ENCODE measurements at places on chromosomes 1 and 21.

GRCh38 chr1:26234644-26235370 is 807 bp downstream of the CEP85 start:
- DNase-seq = peak; percentile 61

DNA sequence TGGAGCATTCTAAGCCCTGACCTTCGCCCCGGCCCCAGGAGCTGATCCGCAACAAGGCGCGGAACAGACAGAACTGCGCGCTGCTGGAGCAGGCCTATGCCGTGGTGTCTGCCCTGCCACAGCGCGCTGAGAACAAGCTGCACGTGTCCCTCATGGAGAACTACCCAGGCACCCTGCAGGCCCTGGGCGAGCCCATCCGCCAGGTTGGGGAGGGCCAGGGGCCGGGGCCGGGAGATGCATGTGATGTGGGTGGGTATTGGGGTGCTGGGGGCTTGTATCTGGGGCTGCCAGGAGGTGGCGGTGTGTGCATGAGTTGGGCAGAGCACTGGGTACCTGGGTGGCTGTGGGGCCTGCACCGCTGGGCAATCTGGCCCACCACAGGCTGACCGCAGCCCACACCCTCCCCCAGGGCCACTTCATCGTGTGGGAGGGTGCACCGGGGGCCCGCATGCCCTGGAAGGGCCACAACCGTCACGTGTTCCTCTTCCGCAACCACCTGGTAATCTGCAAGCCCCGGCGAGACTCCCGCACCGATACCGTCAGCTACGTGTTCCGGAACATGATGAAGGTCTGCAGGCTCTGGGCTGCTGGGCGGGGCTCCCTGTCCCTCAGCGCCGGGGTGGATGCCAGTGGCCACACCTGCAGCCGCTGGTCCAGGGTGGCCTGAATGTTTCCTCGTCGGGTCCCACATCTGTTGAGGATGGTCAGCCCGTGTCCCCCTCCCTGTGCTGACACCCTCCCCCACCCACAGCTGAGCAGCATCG is 65.8 kb downstream of the TRIM11 start:
- peak; percentile 81 for DNase-seq

GRCh38 chr1:56374026-56374974 is 205.1 kb downstream of the PLPP3 start:
- no peak for DNase-seq

- DNase-seq = no peak
Observed at GRCh38 chr1:58996341-58997059, 212.7 kb upstream of the JUN start.

DNA sequence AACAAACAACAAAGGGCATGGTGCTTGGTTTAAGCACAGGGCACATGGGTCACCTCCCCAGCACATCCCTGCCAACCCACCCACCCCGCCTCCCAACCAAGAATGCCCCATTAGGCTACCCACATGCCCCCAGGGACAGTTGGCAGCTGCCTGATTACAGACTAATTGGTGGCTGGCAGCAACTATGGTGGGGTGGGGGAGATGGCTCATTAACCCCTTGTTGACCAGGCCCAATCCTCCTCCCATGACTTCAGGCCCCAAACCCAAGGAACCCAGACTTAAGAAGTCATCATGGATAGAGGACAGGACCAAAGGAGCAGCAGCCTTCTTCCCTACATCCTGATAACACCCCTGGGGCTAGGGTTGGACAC is 1.3 kb downstream of the RIMS3 start:
- DNase-seq = no peak

DNA sequence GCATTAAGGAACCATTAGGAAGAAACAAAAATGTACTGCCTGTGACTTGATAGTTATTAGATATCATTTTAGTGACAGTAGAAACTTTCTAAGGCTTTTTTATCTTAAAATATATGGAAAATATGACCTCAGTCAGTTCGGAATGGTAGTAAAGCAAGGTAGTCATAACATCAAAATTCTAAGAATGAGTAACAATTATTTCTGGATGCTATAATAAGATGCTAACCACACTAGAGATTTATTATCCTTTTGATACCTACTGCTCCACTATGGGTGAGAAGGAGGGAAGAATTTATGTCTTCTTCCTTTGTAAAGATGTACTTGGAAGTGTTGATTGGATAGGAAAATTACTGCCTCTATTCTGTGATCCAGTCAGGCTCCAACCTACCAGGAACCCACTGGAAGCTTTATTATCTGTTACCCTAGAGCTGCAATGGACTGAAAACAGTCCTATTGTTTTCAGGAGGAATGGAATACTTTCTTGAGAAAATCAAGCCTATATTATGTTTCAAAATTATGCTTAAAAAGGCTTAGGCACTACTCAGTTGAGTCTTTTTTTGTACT is 8.8 kb downstream of the FMN2 start:
- no peak for DNase-seq

DNA sequence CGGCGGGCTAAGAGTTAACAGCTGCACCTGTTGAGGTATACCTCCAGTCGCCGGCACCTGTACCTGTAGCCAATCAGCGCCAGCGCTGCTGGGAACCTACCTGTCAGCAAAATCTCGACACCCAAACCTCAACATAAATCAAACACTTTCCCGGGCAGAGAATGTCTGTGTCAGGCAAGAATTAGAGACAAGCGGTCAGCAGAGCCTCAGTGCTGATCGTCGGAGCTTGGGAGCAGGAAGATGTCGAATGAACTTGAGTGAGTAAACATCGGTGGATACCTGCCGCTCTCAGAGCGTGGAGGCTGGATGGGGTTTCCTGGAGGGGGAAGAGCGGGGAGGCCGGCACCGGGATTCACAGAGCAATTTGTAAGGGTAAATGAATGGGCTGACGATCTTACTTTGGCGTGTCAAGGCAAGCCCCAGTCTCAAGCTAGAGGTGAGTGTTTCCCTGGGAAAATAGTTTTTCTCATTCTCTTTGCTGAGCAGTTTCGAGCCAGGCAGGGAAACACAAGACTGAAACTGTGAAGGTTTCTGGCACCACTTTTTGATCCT is at the start of gene GRHL3:
TSS of gene GRHL3 (plus strand) at position 46 of the 552 bp plus-strand sequence. CDS start at position 241, 195 bp downstream.
- DNase-seq = peak; percentile 95

DNA sequence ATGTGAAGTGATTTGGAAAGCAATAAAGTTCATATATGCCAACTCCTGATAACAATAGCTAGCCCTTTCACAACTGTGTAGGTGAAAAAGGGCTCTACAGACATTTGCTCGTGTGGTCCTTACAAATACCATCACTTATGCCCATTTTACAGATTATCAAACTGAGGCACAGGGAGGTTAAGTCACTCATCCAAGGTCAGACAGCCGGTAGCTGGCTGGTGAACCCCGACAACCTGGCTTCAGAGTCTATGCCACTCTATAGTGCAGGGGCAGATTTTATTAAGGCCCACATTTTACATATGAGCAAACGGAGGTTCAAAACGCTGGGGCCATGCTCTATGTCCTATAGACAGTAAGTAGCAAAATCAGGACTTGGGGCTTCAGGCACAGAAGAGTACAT is 280.5 kb downstream of the RRAGC start:
- no peak for DNase-seq

DNA sequence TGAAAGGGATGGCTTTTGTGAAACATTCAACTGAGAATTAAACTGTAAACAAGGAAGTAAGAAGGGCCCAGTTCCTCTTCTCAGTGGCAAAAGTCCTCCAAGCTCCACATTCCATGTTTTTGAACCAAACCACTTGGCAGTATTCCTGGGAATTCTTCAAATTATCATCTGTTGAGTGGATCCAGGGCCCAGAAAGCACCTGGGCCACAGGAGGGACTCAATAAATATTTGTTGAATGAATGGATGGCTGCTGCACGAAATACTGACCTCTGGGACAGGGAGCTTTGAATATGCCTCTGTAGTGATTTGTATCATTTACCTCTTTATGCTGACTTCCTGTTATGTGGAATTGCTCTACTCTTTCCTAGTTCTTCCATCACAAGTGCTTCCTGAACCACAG is 4.7 kb downstream of the SLC35F3 start:
- no peak for DNase-seq

- DNase-seq = no peak
Observed at GRCh38 chr1:46816930-46817329, 18.1 kb downstream of the CYP4B1 start.

Measured in GM23338 (cell line).